ENCODE measurements at places on chromosomes 12 and 14.

DNA sequence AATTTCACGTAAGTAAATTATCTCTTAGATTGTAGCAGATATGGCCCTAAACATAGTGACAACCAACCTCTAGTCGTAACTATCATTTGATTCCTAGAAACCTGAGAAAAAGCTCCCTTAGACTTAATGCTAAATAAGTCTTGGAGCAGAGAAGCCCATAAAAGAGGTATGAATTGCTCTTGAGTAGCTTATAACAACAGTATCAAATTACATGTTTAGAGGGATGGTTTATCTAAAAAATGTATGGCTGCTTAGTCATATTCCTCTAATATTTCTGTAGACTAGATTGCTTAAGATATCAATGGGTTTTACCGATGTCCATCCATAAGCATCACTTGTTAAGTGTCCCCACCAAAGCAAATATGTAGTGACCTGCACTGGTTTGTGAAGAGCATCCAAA is 259.7 kb downstream of the NELL2 start:
- DNase-seq, result no peak

DNA sequence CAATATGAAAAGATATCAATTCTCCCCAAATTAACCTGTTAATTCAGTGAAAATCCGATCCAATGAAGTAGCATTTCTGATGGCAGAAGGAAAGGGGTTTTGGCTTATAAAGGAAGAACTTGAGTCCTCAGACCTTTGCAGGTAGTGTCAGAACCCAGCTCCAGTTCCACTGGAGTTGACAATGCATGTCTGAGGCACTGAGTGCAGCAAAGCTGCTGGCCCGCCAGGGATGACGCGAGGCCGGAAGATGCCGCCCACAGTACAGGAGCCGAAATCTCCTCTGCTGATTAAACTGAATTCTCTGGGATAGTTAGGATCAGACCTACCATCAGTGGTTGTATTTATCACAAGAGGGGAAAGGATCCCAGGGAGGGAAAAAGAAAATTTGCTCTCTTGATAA is 220.7 kb downstream of the MSRB3 start:
- DNase-seq, result no peak

GRCh38 chr14:92553438-92553837 is 39.9 kb downstream of the RIN3 start:
- DNase-seq, result no peak

DNA sequence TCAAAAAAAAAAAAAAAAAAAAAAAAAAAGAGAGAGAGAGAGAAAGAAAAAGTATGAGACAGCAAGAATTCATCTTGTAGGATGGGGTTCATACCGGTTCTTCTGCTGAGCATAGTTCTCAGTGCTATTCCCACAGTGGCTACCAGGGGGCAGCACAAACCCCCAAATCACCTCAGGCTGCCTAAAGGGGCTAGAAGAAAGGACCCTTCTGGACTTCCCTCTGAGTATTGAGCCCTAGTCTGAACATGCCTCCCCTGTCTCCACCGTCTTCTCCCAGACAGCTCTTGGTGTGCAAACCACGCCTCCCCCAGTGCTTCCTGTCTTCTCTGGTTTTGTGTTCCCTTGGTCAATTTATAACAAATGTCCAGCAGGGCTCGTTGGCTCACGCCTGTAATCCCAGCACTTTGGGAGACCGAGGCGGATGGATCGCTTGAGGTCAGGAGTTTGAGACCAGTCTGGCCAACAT is 31.3 kb upstream of the SMUG1 start:
- peak; percentile 21 for DNase-seq

GRCh38 chr12:98671459-98671858 is 26.4 kb downstream of the APAF1 start:
- no peak for DNase-seq

DNA sequence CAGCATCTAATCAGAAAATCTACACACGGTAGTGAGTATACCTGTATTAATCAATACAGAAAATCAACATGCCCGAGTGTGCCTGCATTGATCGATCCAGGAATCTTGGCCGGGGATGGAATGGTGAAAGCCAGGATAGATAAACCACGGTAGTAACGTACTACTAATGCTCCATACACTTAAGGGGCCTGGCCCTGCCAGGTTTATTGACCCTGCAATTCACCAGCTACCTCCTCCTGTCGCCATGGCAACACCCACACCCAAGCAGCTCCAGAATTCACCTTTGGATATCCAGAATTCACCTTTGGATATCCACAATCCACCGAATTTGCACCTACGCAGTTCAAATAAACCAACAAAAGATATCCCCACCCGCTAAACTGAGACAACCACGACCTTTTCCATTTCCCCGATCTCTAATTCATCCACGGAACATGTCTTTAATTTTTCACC is 14.8 kb upstream of the CALM1 start:
- no peak for DNase-seq

DNA sequence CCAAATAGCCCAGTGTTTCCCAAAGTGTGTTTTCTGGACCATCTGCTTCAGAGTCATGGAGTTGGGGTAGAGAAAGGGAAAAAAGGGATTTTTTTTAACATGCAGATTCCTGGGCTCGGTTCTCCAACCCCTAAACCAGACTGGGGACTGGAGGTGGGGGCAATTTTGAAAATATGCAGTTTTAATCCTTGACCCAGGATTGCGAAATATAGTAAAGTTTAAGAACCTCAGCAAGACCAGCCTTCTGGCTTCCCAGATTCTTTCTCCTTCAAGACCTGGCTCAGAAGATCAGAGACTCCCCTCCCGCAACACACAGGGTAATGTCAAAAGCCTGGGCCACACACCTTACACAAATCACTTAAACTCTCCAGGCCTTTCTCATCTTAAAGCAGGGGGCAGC is 150.1 kb downstream of the PAH start:
- DNase-seq, result no peak

- DNase-seq, result no peak
These were observed 31.2 kb upstream of the KLC1 start for GRCh38 chr14:103597623-103598377.

- DNase-seq, result no peak
These were observed 258.6 kb upstream of the TMEM132C start for GRCh38 chr12:128008341-128008740.

DNA sequence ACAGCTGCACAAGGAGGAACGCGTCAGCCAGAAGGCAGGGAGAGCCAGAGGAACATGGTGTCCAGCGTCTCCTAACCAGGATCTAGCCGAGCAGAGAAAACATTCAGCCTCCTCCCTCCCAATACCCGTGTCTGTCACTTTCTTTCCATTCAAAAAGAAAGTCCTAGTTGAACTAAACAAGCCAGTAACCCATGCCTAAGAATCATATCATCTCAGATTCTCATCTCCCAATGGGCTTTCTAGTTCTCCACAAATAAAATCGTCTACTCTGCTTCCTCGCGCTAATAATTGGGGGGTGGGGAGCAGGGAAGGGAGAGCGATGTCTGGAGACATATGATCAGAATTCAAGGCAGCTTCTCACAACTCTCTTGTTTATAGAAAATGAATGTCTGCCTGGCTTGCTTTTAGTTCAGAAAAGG is 7.4 kb downstream of the NKX2-1 start:
- no peak for DNase-seq

GRCh38 chr12:3083921-3084347 is 6.8 kb downstream of the TSPAN9 start:
- DNase-seq, result no peak

DNA sequence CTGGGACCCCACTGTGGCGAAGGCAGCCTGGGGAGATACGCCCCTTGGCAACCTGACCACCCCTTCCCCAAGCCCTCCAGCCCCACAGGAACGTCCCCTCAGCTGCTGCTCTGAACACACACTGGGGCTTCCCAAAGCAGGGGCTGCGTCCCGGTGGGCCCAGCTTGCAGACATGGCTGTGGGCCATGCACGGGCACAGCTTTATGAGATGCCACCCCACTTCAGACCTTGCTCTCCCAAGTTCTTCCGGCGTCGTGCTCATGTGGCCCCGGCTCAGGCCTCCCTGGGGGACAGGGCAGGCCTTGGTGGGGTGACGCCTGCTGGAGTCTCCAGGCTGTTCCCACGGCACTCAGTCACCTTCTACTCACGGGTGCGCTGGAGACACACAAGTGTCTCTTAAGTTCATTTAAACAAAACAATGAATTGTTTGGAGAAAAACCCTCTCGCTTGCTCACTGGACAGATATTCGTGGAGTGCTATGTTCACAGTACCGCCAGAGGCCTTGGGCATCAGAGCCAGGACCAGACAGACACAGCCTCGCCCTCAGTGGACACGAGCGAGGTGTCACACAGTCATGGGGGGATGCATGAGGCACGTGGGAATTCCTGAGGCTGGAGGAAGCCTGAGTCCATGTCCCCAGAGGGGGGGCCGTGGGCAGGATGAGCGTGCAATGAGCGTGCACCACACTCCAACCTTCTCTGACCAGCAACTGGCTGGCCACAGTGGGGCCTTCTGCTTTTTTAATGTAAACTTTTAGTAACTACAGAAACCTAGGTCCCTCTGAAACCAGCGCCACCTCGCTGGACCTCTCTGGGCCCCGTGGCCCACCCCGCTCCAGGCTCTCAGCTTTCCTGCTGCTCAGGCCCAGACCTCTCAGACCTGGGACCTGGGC is 4.3 kb downstream of the GALNT9 start:
- DNase-seq, result no peak

- DNase-seq, result no peak
These were observed 128.9 kb downstream of the NUBPL start for GRCh38 chr14:31690056-31690455.

- DNase-seq, result no peak
These were observed 4.8 kb downstream of the ENTPD5 start for GRCh38 chr14:74014299-74014698.

All from activated CD8-positive, alpha-beta memory T cell treated with anti-CD3 and anti-CD28 coated beads for 1 hour (primary cell).